ENCODE measurements at places on chromosomes 2 and 18. TPM values are rescaled to one million over a fixed set of nuclear protein-coding genes. Genes with fewer than 3 reads are reported as not detected.

DNA sequence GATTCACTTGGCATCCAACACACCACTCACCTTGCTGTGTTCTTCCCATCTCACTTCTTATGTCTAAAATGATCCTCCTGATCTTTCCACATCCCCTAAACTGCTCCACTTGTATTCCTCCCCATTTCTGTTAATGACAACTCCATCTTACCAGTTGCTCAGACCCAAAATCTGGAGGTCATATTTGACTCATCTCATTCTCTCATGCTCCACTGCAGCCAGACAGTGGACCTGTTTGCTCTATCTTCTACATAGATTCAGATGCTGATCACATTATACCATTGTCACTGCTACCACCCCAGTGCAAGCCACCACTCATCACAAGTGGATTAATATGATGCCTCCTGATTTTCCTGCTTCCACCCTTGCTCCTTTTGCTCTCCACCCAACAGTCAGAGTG lies 7.9 kb upstream of the NABP1 start:
- no peaks in the 10 kb centered on the region for H3K27me3 ChIP-seq
- no peak for DNase-seq
- H3K4me3 ChIP-seq = no peak overlapping the region
- H3K27ac ChIP-seq = no peak overlapping the region
- no peaks in the 10 kb centered on the region for H3K4me1 ChIP-seq

Gene LCT
- not detected for total RNA-seq

DNA sequence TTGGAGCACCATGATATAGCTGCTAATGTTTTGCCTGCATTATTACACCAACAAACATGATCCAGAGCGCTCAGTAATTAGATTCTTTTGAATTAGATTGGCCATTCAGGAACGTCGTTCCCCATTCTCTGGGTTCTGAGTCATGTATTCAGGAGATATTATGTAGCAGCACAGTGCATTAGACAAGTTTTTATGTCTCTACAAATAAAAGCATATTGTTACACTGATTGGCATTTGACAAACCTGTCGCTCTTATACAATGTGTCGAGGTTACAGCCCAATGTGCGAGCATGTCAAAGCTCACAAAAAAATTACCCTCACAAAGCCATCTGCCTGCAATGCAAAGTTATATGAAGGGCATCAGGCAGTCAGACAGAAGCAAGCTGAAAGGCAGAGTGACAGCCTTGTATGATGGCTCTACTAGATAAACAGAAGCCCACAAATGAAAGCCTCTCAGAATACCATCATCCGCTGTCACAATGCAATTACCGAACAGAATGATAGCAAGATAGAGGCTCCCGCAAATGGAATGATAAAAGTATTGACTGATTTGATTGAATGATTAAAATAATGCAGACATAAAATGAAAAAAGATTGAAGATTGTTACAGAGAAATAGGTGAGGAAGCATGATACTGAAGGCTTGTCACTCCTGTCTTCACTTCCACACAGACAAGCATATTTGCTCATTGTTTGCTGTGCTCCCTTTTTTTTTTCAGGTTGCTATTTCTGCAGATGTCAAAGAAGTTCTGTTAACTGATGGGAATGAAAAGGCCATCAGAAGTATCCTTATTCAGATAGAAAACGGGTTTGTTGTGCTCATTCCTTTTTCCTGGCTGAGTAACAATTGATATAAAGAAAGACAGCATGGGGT lies 234.6 kb upstream of the SIX3 start:
- no peaks in the 10 kb centered on the region for H3K27me3 ChIP-seq
- no peaks in the 10 kb centered on the region for H3K36me3 ChIP-seq
- H3K4me3 ChIP-seq = no peak overlapping the region
- DNase-seq = no peak
- H3K27ac ChIP-seq = no peak overlapping the region
- peaks cover 18% of the 10 kb centered on the region for H3K4me1 ChIP-seq

DNA sequence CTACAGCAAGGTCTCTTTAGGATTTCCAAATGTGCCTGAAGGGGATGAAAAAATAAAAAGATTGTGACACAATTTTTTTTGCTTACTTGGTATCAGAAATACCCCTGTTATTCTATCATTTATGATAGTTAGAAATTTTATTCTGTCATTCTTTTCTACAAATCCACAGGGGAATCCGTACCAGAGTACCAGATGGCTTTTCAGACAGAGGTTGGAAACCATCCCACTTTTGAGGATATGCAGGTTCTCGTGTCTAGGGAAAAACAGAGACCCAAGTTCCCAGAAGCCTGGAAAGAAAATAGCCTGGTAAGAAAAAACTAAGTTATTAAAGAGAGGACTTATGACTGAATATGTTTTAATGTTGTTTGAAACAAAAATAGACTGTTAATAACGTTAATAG lies 92.6 kb upstream of the FAM117B start:
- no peak for DNase-seq
- no peak overlapping the region for H3K27ac ChIP-seq
- H3K4me3 ChIP-seq = no peak overlapping the region
- no peaks in the 10 kb centered on the region for H3K36me3 ChIP-seq

DNA sequence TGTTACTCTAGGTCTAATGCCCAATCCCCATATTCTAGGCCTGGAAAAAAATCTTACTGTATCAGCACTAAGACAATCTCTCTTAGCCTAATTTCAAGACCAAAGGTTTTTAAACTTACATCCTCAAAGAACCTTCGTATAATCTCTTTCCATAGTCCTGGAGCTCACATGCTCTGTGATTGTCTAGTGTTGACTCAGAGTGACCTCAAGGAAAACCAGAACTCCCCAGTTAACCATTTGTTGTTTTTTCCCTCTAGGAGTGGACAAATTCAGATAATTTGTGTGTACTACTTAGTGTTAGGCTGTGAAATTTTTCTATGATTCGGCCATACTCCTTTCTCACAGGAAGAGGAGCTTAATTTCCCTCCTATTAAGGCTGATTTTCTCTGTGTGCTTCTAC lies 536.1 kb downstream of the SLC4A3 start:
- no peaks in the 10 kb centered on the region for H3K4me1 ChIP-seq
- no peak for DNase-seq
- H3K4me3 ChIP-seq = no peak overlapping the region
- H3K27me3 ChIP-seq = no peaks in the 10 kb centered on the region

- no peak for DNase-seq
- no peaks in the 10 kb centered on the region for H3K4me1 ChIP-seq
- H3K27me3 ChIP-seq = no peaks in the 10 kb centered on the region
- H3K4me3 ChIP-seq = no peak overlapping the region
- H3K27ac ChIP-seq = no peak overlapping the region
- no peaks in the 10 kb centered on the region for H3K36me3 ChIP-seq
Observed at GRCh38 chr2:188746727-188747126, 227.4 kb upstream of the COL3A1 start.

Gene RNF103
- total RNA-seq = 25.4 TPM

GRCh38 chr2:9099341-9099751 lies 95.9 kb upstream of the MBOAT2 start:
- H3K36me3 ChIP-seq = no peaks in the 10 kb centered on the region
- no peak for DNase-seq
- peaks cover 36% of the 10 kb centered on the region for H3K4me1 ChIP-seq

DNA sequence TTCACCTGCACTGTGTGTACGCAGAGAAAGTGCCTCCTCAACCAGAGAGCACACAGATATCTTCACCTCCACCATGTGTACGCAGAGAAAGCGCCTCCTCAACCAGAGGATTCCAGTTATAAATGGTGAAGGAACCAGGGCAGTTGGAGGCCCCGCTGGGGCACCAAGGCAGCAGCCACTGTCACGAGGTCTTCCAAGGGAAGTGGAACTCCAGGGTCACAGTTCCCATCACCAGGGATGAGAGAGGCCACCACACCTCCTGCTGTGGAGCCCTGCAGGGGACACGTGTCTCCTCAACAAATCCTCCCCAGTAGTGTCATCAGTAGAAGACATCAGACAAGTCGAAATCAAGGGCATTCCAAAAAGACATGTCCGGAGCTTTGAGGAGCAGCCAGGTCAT lies 28.2 kb upstream of the NFATC1 start:
- H3K27me3 ChIP-seq = no peaks in the 10 kb centered on the region
- H3K4me1 ChIP-seq = no peaks in the 10 kb centered on the region
- H3K4me3 ChIP-seq = no peak overlapping the region
- DNase-seq = no peak

Data from PC-9 (cell line).